HAP-1 (cell line): ENCODE measurements at places on chromosomes 6 and 20.

DNA sequence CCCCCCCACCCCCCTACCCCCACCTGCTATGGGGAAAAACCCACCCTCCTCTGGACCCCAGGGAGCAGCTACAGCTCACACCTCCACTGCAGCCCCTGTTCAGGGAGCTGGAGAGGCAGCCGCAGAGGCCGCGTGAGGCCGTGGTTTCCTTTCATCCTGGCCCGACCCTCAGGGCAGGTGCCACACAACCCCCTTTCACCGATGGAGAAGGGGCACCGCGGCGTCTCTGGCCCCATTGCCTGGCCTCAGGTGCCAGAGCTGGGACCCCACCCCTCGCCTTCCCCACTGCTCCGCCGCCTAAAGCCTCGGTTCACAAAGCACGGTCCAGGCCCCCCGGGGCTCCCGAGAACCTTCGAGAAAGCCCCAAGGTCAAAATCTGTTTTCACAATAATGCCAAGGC lies 11.8 kb upstream of the KCNQ2 start:
- DNase-seq: peak; percentile 36

- DNase-seq: no peak
These were observed 187.4 kb upstream of the SNX9 start for GRCh38 chr6:157635388-157636244.

- DNase-seq: no peak
These were observed 173.9 kb downstream of the LRFN2 start for GRCh38 chr6:40413239-40413638.

DNA sequence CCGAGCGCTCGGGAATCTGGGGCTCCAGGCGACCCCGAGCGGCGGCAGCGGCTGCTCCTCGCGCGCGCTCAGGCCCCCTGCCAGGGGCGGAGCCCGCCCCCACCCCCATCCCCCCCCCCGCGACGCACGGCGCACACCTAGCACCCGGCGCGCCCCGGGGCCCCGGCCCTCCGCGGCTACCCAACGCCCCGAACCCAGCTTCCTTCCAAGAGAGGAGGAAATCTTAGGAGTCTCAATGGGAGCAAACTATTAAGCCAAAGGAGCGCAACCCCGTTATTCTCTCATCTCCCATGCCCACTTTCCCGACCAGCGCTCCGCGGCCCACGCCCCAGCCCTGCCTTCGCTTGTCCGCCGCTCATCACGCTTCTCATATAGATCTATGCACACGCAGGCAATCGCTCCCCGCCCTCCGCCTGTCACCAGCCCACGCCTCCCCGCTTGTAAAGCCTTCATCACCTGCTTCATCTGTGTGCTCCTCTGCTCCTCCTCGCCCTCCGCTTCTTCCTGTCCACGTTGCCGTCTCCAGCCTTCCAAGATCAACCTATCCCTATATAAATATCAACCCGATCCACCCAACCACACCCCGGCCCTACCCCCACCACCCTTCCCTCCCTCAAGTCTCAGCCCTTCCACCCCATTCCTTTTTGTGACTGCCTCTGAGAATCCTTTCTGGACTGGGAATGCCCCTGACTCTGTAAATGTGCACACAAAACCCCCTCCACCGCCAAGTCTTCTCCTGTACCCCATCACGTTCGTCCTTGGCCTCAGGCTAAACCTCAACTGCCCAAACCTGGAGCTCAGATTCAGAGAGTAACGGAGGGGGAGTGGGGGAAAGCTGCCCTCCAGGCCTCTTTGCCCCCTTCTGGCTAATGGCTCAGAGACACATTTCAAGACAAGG lies at the start of gene DLK2:
Gene DLK2 (minus strand): TSS at position 18 of the 898 bp plus-strand sequence. CDS start 723 bp downstream, outside the sequence.
- peak; percentile 75 for DNase-seq

GRCh38 chr6:103079867-103080266 lies 1686.4 kb downstream of the GRIK2 start:
- no peak for DNase-seq

- DNase-seq: no peak
These were observed 32.2 kb downstream of the PRPH2 start for GRCh38 chr6:42690151-42690702.

GRCh38 chr20:52434453-52434852 lies 242.9 kb upstream of the ZFP64 start:
- DNase-seq: no peak

DNA sequence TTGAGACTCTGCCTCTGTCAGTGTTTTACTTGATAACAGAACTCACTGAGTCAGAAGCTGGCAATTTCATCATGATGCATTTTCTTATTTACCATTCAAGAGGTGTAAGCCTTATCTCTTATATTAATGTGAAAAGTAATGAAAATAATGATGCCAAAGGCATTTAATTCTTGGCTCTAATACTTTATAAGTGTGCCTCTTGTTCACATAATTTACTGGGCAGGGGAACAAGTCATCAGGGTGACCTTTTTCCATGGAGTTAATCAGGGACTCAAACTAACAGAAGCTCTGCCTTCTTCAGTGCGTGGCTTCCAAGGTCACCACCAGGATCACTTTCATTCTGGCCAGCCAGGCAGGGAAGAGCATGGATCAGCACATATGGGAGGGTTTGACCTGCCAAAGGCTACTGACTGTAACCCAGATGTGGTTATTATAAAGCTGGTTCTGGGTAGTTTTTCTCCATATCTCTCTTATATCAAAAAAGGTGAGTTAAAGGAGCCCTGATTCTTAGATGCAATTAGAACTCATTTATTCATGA lies 5.2 kb upstream of the PLCB1 start:
- no peak for DNase-seq

- no peak for DNase-seq
These were observed 32.8 kb upstream of the HS3ST5 start for GRCh38 chr6:114375541-114376192.

DNA sequence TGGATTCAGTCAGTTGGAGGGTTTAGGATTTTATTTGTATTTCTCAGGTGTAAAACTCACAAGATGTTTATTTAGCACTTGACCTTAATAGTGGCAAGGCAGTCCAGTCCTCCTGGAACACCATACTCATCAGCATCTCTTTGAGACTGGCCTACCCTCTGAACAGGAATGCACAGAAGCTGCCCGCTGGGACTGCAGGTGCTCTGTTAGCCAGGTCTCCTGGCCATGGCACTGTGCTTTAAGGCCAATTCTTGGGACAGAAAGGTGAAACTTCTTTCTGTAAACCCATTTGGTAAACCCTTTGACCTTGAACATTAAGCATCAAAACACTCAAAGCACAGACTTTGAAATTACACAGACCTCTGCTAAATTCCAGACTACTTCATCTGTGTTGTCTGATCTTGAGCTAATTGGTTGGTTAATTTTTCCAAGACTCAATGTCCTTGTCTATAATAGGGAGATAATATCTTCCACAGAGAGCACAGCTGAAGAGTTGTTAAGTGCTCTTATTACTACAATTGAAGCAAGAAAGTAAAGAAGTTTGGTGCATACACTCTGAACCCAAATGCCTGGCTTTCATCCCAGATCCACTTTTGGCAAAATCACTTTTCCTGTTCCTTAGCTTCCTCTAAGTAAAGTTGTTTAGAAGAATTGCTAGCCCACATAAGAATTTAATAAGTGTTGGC lies 54.9 kb upstream of the NT5E start:
- DNase-seq: no peak

- no peak for DNase-seq
These were observed 481.1 kb upstream of the MAN1A1 start for GRCh38 chr6:119830494-119831295.

DNA sequence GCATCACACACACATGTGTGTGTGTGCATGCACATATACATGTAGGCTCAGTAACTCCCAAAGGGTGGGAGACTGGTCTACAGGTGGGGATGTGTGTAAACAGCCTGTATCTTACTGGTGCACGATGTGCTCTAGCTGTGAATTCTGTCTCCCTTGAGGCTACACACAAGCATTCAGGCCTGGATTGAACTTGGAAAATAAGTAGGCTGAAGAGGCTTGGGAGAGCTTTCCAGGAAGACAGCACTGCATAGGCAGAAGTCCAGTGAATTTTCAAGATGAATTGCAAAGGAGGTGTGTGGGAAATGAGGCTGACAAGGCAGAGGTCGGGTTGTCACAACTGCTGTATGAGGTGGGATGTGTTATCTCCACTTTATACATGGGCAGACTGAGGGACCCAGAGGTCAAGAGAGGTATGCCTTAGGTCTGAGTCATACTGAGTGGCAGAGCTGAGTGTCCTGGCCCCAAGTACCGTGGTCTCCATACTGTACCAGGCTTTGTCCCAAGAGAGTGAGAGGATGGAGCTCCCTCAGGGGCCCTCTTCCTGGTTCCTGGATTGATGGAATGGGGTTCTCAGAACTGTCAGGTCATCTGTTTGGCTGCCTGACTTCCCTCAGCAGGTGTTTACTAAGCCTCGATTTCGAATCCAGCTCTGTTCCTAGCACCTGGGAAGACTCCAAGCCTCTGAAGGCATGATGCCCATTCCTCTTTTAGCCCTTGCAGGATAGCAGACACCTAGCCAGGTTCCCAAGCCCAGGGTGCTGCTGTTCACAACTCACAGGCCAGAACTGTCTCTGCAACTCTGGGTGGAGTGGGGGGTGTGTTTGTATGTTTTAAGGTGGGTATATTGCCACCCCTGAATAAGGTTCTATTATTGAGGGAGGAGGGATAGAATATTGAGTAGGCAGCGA lies 14.4 kb downstream of the SNPH start:
- DNase-seq: no peak

- no peak for DNase-seq
These were observed 224.6 kb downstream of the PACRG start for GRCh38 chr6:162952423-162952822.

DNA sequence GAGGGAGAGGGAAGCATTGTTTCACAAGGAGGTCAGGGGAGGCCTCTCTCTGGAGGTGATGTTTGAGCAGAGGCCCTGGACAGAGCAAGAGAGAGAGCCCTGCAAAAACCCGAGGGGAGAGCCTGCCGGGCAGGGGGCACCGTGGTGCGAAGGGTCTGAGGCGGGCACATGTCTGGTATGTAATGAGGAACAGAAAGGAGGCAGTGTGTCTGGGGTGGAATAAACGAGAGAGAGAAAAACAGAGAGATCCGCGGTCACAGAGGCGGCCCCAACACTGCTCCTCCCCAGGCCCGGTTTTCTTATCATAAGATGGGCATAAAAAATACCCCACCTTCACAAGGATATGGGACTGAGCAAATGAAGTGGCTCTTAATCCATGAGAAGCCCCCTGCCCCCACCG lies 119.2 kb downstream of the PREX1 start:
- DNase-seq: no peak

GRCh38 chr6:166027761-166028160 lies 139.9 kb downstream of the TBXT start:
- DNase-seq: no peak
